Fibroblast of lung (primary cell): ENCODE measurements at places on chromosomes 4 and X. TPM values are rescaled to one million over a fixed set of nuclear protein-coding genes. Genes with fewer than 3 reads are reported as not detected.

Gene FAM236B
- not detected in 2 replicates for total RNA-seq

Gene RXFP1
- total RNA-seq, result 1.0 and 1.3 TPM in 2 replicates

Gene ZFX
- 41.1 and 61.9 TPM in 2 replicates for total RNA-seq

Gene UGT8
- total RNA-seq, result under 0.01 TPM in 1 of 2 replicates, not detected in the other

Gene GPRIN3
- total RNA-seq, result under 0.01 TPM in 2 replicates

Gene SLC9B1
- 1.8 and 2.0 TPM in 2 replicates for total RNA-seq

Gene HAND2
- total RNA-seq, result under 0.01 TPM in 2 replicates

Gene COL25A1
- under 0.01 TPM in 2 replicates for total RNA-seq

Gene SCML2
- 1.5 and 1.8 TPM in 2 replicates for total RNA-seq

Gene BGN
- total RNA-seq, result 10.1 and 18.7 TPM in 2 replicates

Gene FDCSP
- not detected in 2 replicates for total RNA-seq

Gene RASL11B
- 0.26 and 2.1 TPM in 2 replicates for total RNA-seq

Gene STARD8
- total RNA-seq, result 1.5 TPM in 2 replicates

Gene VCX2
- total RNA-seq, result not detected in 2 replicates

Gene GLRA2
- not detected in 2 replicates for total RNA-seq

Gene ZCCHC12
- under 0.01 TPM in 1 of 2 replicates, not detected in the other for total RNA-seq

Gene RAB9B
- total RNA-seq, result 0.50 and 0.77 TPM in 2 replicates
